ENCODE measurements at places on chromosomes 1 and 21.

- no peak for DNase-seq
Measured at GRCh38 chr1:243980471-243980870, 70.6 kb upstream of the ZBTB18 start.

- no peak for DNase-seq
Measured at GRCh38 chr1:22920026-22920733, 52.5 kb downstream of the LACTBL1 start.

DNA sequence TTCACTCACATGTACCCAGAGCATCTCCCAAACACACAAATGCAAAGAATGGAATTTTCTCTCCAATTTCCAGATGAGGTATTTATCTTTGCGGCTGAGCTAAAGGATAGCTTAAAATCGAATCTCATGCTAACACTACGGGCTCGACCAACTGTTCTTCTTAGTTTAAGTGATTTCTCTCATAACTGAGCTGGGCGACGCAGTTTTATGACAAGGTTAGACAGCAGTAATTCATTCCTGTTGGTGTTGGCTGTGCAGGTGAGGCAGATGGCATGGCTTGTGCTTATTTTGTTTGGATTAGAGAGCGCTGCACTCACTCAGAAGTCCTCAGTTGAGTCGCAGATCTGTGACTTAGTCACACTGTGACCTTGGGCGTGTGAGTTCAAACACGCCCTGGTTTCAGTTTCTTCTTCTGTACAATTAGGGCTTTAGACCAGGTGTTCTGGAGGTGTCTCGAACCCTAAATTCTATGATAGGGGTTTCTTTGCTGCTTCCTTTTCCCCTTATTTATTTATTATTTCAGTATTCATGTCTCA, 41.5 kb upstream of the MRPS6 start:
- no peak for DNase-seq

DNA sequence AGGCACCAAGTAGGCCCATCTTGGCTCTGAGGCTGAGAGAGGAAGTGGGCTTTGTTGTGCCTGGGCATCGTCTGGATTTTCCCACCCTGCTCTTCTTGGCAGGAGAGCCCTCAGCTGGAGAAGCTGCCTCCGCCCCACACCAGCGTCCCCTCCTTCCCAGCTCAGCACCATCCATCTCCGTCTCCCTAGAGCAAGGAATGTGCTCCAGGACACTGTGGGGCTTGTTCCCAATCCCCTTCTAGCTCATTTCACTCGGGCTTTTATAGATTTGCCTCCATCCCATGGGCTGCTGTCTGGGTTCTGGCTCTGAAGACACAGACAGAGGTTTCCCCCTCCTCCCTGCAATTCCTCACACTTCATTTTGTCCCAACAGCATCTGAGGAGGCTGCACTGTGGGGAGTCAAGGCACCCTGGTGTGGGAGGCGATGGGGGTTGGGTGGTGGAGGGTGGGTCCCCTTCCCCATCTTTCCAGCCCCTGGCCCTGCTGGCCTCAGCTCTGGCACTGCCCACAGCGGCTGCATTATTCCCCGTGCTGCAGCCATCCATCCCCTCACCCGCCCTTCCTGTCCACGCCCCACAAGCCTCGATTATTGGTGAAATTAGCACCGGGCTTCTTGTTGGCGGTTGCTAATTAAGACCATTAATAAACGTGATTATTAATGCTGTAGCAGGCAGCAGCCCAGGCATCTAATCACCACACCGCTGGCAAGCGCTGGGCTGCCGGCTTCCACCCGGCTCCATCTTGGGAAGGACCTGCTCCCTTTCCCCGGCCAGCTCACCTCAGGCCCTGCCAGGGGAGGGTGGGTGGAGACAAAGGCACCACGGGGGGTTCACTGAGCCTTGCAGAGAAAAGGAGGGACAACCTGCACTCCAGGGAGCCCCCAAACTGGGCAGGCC, 21.7 kb downstream of the RHBG start:
- no peak for DNase-seq

DNA sequence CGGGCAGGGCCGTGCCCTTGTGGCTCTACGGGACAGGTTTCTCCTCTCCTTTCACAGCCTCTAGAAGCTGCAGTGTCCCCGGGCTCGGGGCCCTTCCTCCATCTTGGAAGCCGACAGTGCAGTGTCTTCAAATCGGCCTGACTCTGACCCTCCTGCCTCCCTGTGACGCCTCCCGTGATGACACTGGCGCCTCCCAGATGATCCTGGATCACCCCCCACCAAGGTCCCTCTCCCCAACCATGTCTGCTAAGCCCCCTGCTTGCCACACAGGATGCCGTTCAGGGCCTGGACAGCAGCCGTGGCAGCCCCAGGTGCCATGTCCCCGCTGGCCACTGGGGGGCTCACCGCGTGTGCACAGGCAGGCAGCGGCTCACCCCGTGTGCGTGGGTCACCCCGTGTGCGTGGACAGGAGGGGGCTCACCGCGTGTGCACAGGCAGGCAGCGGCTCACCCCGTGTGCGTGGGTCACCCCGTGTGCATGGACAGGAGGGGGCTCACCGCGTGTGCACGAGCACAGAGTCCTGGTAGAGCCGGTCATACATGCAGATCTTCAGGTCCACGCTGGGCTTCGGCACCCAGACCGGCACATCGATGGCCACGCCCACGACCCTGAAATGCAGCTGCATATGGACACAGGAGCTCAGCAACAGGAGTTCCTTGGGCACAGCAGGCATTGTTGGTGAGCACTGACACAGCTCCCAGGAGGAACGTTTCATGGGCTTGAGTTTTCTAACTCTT, 24.9 kb upstream of the TMEM52 start:
- DNase-seq: peak; percentile 42

DNA sequence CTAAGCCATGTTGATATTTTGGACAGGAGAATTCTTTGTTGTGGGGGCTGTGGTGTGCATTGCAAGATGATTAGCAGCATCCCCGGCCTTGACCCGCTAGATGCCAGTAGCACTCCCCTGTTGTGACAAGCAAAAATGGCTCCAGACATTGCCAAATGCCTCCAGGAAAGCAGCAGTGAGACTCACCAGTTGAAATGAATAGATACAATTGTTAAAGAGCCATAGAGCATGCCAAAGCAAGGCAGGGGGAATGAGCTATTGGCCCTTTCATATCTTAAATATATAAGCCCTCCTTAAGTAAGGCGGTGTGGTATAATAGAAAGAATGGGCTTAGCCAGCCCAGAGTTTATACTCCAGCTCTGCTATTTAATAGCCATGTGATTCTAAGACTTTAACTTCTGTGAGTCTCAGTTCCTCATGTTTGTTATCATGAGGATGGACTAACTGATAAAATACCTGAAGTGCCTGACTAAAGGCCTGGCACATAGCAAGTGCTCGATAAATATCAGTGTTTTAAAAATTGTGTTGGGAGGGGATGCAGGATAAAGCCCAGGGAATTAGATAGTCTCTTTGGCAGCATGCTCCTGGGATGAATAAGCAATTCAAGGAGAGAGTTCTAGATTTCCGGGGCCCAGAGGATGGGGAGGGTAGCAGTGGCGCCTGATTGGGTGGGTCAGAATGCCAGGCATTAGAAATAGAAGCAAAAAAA, 21.1 kb upstream of the RGS4 start:
- DNase-seq: no peak

DNA sequence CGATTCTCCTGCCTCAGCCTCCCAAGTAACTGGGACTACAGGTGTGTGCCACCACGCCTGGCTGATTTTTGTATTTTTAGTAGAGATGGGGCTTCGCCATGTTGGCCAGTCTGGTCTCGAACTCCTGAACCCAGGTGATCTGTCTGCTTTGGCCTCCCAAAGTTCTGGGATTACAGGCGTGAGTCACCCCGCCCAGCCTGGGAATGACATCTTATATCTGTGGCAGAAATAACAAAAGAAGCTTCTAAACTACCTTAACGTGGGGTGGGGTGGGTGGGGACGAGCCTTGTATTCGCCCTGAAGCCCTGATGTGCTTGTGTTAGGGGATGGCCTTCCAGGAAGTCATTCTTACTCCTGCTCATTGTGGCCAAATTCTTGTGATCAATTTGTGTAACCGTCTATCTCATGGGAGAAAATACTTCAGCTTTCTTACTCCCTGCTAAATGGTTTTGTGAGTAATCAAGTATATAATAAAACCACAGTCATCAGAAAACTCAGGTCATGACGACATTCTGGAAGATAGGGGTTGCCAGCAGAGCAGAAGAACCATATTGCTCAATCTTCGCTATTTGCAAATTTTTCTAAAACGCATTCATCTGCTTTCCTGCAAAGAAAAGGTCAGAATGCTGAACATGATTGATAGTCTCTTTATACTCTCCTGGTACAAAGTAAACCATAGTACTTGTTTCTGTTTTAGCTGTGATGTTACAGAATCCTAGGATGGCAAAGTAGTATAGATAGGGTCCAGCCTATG, 63.2 kb downstream of the DIRAS3 start:
- DNase-seq: no peak

GRCh38 chr1:198910816-198911215, 272.0 kb downstream of the PTPRC start:
- DNase-seq: no peak

DNA sequence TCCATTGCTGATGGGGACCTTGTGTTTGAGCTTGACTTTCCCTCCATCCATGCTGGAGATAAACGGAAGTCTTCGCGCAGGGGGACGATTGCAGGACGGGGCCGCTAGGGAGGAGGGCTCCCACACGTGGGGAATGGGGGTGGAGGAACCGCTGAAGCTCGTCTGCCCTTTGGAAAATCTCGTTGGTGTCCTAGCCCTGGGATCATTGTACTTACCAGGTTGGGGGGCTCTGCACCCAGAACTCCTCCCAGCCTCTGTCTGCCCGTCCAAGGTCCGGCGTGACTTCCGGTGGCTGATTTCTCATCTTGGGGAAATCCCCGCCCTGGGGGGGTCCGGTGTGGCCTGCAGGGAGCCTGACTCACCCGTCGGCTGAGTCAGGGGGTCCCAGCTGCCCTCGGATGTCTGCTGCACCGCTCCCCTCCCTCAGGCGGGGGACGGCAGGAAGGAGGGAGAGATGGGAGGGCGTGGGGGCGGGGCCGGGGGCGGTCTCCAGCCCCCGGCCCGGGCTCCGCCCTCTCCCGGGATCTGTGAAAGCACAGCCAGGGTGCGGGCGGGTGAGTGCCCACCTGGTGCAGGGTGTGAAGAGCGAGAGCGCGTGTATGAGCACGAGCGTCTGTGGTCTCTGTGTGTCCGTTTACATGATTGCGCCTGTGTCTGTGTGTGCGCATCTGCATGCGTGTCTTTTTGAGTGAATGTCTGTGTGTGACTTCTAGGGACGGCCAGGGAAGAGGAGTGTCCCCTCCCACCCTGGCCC, 35.8 kb downstream of the PIK3CD start:
- DNase-seq: peak; percentile 50

DNA sequence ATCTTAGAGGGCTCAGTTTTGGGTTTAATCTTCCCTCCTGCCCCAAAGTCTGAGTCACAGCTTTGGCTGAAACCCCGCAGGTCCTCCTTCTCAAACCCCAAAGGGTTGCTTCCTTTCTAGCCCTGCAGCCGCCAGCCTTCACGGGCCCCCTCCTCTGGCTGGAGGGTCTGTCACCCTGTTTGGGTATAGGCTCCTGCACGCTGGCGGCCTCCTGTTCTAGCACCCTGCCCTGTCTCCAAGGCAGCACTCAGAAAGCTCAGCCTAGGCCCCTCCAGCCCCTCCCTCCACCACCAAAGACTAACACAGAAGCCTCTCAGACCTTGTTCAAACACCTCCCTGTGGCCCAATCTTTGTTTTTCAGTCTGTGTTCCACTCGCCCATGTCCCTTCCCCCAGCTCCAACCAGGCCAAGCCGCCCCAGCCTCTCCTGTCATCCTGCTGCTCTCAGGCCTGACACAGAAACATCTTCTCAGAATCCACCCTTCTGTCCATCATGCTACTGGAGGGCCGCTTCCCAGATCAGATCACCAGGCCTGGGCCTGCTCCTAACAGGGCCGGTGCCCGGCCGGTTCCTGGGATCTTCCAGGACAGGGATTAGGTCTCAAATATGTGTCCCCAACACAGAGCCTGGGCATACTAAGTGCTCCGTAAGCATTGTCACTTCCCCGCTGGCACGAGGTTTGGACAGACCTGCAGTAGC, 35.6 kb downstream of the HTR6 start:
- no peak for DNase-seq

DNA sequence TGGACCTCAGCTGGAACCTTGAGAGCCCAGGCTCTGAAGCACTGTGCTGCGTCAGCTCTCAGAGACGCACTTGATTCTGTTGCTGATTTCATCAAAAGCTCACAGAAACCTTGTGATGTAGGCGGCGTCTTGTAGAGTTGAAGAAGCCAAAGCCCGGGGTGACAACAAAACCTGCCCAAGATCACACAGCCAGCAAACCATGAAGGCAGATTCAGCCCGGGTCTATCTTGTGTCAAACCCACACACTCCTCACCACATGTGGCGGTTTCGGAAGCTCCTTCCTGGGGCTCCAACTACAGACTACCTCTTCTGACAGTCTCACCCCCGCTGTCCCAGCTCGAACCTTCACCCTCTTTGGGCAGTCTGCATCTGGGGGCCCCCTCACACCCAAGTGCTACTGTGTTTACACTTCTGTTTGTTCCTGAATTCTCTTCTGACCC, 50.4 kb downstream of the TENT5C start:
- no peak for DNase-seq

- peak; percentile 46 for DNase-seq
Measured at GRCh38 chr1:33338440-33339211, 17.7 kb upstream of the A3GALT2 start.

GRCh38 chr1:167912294-167912693, 1.6 kb downstream of the ADCY10 start:
- no peak for DNase-seq

GRCh38 chr1:222601257-222601656, 11.5 kb upstream of the TAF1A start:
- DNase-seq: no peak

DNA sequence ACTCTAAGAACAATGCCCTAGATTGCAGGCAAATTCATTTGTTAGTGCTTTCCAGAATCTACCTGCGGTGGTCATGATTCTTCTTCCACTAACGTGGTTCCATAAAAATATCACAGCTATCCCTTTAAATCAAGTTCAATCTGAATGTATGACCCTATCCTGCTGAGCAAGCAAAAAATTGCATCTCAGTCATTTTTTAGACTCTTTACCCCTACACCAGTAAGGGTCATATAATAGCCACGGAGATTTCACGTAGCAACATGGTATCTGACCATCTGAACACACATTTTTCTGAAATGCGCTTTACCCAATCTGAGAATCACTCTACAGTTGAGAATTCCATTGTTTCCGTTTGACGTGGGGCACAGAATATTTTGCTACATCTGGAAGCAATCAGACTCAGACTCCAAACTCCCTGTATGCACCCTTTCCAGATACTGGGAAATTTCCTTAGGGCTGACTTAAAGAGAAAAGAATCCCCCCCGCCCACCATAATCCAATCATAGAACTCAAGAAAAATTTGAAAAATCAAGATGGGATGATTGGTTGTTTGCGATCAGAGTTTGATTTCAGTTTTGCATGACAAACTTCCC, 699.2 kb upstream of the ZP4 start:
- DNase-seq: no peak

All from right lung (tissue), 10 donors.